Fibroblast of skin of right quadriceps (primary cell): ENCODE measurements at places on chromosomes 13 and 19.
A peak's percentile ranks its signal among the peaks of the same experiment; 100 is the strongest.

- no peak for DNase-seq
Observed at GRCh38 chr19:6099599-6099998, 10.7 kb downstream of the RFX2 start.

DNA sequence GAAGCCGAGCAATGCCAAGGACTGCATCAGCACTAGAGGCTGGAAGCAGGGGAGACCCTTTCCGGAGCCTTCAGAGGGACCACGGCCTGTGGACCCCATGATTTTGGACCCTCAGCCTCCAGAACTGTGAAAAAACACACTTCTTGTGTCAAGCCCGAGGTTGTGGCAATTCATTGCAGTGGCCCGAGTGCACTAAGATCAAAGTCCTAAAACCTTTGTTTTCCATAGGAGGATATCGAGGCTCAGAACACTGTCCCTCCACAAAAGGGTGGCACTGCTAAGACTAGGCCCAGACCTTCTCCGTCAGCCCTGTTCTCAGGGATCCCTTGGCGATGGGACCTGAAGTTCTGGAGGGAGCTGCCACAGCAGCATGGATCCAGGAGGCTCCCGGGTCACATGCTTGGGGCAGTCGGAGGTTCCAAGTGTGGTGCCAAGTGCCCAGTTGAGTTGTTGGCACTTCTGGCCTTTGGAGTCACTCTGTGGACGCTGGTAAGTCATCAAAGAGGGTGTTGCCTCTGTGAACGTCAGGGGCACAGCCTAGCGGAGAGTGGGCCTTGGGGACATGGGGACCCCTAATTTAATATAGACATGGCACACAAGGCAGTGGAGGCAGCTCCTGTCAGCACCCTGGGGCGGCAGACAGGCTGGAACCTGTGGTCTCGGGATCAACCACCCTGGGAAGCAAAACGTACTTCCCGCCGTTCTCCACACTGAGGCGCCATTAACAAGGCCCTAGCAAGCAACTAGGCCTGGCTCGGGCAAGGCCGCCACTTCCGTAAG is 199.2 kb downstream of the COL4A1 start:
- DNase-seq: no peak

- DNase-seq: peak; percentile 93
Observed at GRCh38 chr13:41700790-41701310, 243.5 kb downstream of the RGCC start.

- DNase-seq: peak; percentile 82
Observed at GRCh38 chr19:24054044-24054935, 32.7 kb upstream of the ZNF254 start.

- DNase-seq: peak; percentile 92
Observed at GRCh38 chr13:49110122-49110912, 109.8 kb upstream of the MLNR start.

- no peak for DNase-seq
Observed at GRCh38 chr13:39815345-39816111, 160.1 kb downstream of the COG6 start.

- DNase-seq: no peak
Observed at GRCh38 chr19:58382997-58383603, 2.3 kb upstream of the ZNF837 start.

DNA sequence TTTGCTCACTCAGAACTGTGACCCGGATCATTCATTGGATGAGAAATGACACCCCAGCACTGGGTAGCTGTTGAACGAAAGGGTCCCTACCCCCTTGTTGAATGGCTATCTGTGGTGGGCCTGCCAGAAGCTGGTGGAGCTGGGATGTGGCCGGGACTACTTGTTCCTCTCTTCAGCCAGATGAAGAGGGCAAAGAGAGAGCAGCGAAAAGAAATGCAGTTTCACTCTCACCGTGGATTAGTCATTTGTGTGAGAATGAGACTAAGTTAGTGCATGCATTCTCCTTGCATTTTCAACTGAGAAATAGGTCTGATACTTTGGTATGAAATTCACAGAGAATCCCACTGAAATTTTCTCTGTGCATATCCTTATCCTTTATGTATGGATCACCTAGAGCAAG is 553.1 kb downstream of the IRS2 start:
- DNase-seq: no peak

GRCh38 chr13:76637641-76638141 is 248.5 kb downstream of the KCTD12 start:
- DNase-seq: peak; percentile 59

DNA sequence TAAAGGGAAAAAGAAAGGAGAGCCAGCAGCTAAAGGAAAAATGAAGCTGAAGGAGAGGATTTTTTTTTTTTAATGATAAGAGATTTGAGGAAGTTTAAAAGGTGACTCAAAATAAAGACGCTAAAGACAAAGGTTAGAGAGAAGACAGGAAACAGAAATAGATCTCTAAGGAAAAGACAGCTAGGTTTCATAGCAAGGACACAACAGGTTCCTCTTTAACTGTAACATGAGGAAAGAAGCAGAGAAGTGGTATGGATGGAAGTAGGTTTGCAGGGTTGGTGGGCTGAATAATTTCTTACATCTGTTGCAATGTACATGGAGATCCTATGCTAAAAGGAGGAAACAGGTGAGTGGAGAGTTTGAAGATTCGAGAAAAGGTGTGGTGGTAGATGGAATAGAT is 107.5 kb downstream of the MYCBP2 start:
- no peak for DNase-seq

- DNase-seq: no peak
Observed at GRCh38 chr13:21685485-21686064, 14.7 kb downstream of the FGF9 start.

DNA sequence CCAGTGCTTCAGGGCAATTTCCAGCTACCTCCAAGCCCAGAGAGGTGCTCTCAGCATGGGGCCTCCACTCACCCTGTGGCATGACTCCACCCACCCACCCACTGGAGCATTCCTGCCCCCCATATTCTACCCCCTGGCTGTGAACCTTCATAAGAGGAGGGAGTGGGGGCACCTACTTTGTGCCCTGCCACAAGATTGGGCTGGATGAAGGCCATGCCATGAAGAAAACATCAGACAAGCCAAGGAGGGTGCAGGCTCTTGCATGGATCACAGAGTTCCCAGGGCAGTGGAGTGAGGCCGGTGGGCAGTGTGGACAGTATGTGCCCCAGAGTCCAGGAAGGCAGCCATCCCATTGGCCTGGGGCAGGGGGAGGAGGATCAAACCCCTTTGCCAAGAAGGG is 97.8 kb downstream of the UQCRFS1 start:
- no peak for DNase-seq

GRCh38 chr13:74839656-74840055 is 642.3 kb downstream of the TBC1D4 start:
- DNase-seq: peak; percentile 32

DNA sequence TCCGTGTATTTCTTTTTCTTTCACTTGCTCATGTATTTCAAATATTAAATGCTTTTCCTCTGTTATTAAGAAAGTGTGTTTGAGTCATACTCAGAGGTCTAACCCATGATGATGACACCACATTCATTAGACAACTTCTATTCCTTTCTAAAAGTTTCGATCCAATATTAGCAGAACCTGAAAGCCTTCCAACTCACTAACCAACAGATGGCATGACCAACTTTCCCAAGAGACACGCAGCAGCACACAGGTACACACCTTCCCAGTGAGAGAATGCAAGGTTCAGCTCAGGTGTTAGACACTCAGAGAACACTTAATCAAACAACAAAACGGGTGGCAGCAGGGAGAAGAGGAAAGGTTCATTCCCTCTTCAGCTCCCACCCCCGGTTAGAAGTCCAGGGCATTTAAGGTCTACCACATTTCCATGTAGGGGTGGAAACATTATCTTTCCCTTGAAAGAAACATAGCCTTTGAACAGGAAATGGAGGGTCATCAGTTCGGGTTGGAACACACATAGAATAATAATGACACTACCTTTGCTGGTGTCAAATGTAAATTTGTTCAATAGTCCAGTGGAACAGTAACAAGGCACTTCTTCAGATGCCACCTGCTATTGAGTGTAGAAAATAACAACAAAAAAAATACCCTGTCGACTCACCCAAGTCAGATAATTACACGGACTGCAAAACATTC is 404.2 kb downstream of the COG6 start:
- DNase-seq: no peak

- DNase-seq: peak; percentile 36
Observed at GRCh38 chr13:99983499-99984401, 2.2 kb downstream of the ZIC2 start.

GRCh38 chr13:21948769-21949474 is 278.0 kb downstream of the FGF9 start:
- DNase-seq: no peak

DNA sequence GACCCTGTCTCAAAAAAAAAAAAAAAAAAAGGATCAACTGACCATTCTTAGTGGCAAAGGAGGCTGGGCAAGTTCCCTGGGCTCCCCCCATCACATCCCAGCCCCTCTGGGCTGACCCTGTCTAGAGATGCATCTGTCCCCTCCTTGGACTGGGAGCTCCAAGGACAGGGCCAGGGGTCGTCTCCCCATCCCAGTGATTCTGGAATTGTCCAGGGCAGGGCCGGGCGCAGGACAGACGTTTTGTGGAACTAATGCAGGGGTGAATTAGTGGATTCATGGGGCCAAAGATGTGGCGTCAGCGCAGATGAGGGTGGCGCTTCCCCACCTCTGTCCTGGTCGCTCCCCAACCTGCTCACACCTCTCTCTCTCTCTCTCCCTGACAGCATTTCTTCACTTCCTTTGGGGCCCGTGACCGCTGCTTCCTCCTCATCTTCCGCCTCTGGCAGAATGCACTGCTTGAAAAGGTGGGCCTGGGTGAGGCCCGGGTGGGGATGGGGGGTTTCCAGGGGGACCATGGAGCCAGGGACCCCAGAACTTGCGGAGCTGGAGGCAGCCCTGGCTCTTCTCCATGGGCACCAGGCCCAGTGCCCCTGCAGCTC is 11.1 kb downstream of the GRAMD1A start:
- DNase-seq: no peak

DNA sequence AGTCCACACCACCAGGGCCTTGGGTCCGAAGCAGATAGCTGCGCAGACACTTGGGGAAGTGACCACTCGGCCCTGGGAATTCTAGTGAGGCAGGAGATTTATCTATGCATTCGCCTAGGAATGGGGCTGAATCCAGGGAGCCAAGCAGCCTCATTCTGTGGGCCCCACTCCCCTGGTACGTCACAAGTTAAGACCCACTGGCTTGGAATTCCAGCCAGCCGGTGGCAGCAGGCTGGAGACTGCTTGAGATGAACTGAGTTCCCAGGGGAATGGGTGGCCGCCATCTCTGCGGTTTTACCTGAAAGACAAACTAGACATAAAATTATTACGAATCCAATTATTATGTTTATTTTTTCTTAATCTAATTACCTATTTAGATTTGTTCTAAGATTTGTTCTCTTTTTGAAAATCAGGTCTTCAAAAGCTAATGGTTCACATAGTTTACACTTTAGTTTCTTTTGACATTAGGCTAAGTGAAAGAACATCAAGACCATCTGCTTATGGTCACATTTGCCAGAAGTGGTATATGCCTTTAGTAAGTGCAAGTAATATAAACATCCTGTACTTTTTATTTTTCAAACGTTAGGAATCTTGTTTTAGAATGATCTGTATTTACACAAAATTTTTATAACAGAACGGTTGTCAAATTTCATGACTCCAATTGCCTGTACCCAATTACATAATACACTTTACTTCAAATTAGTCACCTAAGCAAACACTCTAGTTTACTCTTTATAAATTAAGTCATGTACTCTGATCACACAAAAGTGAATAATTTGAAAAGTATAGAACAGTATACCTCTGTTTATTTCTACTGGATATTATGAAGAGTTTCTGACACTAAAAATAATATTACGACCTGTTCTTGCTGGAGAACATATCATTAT is 74.4 kb downstream of the SLITRK6 start:
- DNase-seq: no peak

- DNase-seq: peak; percentile 27
Observed at GRCh38 chr13:23993680-23993985, 96.3 kb upstream of the C1QTNF9B start.

- DNase-seq: no peak
Observed at GRCh38 chr19:54388802-54389139, 24.0 kb upstream of the LAIR1 start.

DNA sequence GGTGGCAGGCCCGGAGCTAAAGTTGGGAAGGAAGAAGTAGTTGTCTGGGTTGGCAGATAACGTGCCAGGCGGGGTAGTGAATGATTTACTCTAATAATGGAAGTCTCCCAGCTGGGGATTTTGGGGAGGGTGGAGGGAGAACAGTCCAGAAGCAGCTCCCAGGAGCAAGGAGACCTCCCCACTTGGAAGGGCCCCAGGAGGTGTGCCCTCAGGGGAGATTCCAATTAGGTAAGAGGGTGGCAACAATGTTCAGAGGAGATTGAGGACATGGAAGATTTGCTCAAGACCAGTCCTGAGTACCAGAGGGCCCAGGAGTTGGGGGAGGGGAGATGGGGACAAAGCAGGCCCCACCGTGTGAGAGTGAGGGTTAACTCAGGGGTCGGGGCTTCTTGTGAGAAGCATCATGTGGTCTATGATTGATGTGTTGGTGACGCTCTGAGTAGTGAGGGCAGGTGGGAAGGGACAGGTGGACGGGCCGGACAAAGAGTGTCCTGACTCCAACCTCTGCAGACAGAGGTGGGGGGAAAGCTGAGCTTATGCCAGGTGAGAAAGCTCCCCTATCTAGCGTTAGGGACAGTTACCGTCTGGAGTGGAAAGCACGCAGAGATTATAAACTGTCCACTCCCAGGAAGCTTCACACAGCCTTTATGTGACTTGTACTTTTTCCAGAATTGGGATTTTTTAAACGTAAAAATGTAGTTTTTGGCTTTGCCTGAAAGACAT is 3.5 kb downstream of the SPINT2 start:
- no peak for DNase-seq

DNA sequence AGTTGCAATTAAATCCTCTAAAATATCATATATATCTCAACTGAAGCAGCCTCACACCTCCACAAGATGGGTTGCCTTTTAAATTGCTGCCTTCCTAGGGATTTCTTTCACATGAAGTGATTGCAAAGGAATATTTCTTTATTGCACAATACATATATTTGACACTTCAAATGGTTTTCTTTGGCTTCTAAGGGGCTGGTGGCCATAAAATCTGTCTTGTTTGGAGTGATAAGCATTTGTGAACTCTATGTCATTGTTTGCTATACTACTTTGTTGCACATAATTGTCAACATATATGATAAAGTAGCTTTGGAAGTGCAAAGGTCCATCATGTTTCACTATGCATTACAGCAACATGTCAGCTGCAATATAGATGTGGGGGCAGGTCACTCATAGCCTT is 2380.9 kb downstream of the PCDH9 start:
- DNase-seq: peak; percentile 2

DNA sequence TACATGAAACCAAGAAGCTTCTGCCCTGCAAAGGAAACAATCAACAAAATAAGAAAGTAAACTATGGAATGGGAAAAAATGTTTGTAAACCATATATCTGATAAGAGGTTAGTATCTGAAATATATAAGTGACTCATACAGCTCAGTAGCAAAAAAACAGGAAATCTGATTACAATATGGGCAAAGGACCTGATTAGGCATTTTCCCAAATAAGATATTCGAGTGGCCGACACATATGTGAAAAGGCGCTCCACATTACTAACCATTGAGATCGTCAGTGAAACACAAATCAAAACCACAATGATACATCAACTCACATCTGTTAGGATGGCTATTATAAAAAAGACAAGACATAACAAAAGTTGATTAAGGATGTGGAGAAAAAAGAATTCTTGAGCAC is 2818.6 kb upstream of the PCDH20 start:
- peak; percentile 84 for DNase-seq
